ENCODE measurements at places on chromosomes 7 and 10.

DNA sequence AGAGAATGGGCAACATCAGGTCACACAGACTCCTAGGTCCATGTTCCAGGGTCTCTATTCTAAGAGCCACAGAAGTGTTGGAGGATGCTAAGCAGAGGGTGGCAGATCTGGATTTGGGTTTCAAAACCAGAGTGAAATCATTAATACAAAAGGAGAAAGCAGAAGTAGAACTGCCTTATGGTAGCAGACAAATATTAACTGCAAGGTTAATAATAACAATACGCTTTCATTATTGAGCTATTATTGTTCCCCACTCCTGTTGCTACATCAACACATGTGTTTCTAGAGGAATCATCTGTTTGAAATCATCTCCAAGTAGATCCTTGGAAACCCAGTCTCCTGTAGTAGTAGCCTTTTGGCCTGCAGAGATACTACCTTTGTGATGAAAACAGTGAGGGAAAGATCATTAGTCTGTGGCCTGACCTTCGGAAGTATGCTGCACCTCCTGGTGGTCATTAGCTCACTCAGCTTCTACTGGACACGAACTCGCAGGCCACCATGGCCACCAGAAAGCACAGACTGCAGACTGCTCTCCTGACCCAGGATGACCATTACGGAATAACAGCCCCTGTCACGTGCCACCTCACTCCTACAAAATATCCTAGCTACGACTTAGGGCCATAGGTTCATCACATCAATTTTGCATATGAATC lies 84.6 kb downstream of the XPNPEP1 start:
- no peak for DNase-seq

DNA sequence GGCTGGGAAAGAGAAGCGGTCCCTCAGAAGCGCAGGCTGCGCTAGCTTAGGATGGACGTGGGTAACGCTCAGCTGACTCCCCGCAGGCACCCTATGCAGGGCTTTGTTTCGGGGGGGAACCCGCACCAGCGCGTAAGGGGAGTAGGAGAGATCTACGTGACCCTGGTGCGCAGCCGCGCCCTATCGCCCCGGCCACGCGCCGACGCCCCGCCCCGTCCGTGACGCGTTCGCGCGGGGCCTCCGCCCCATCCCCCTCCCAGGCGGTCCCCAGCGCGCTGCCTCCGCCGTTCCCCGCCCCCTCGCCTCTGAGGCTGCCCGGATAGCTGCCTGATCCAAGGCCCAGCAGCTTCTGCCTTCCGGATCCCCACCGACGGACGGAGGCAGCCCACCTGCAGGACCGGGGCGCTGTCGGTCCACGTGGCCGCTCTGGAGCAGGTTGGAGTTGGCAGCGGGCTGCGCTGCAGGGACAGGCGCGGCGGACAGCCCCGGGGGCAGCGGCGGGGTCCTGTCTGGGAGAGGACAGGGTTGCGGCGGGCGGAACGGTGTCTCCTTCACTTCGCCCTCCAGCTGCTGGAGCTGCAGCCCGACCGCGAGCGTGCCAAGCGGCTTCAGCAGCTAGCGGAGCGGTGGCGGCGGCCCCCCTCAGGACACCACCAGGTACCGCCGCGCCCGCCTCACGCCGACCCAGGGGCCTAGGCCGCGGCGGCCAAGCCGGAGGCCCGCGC lies at the start of gene VDAC2:
VDAC2 (plus strand) TSS at position 515 of the 725 bp plus-strand sequence. CDS start 363 bp downstream, outside the sequence.
- peak; percentile 81 for DNase-seq

DNA sequence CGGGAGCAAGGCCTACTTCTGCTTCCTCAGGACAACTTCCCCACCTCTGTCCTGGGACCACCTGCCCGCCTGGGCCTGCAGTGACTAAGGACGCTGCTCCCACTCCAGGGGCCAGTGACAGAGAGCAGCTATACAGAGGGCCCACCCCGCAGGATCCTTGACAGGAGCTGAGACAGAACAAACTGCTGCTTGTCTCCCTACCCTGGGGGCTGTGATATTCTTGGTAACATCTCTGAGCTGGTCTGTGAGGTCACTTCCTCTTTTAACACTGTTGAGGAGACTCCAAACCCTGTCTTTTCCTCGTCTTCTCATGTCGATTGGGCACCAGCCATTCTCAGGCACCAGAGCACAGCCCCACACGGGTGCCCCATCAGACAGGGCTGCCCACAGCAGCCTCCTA lies 6.9 kb upstream of the MRPS24 start:
- DNase-seq, result no peak

DNA sequence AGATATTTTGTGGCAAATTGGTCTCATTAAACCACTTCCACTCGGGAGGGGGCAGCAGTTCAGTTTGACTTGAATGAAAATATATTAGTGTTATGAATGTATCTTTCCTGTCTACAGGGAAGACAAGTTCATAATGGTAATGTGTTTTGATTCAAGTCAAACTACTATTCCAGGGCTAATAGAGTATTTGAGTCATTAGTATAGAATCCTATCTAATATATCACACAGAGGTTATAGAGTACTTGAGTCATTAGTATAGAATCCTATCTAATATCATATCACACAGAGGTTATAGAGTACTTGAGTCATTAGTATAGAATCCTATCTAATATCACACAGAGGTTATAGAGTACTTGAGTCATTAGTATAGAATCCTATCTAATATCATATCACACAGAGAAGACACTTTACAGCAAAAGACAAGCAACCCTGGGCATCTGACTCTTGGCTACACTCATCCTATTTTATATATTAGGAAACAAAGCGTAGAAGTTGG lies 199.7 kb upstream of the MAGI2 start:
- no peak for DNase-seq

- DNase-seq, result no peak
Observed at GRCh38 chr10:19730167-19730906, 85.9 kb upstream of the PLXDC2 start.

DNA sequence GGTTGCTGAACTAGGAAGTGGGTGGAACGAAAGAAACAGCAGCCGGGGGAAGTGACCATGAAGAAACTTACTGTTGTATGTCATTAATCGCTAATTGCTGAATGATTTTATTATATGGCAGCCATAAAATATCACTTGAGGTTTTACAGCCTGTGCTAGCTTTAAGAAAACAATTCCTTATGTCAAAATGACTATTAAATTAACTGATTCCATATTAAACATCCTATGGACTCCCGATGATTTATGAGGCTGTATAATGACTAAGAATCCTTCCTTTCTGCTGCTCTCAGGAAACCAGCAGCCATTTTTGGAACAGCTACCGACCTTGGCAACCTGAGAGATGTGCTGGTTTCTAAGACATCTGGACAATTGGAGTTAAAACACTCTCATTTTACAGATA lies 421.9 kb downstream of the SORCS3 start:
- DNase-seq, result no peak

DNA sequence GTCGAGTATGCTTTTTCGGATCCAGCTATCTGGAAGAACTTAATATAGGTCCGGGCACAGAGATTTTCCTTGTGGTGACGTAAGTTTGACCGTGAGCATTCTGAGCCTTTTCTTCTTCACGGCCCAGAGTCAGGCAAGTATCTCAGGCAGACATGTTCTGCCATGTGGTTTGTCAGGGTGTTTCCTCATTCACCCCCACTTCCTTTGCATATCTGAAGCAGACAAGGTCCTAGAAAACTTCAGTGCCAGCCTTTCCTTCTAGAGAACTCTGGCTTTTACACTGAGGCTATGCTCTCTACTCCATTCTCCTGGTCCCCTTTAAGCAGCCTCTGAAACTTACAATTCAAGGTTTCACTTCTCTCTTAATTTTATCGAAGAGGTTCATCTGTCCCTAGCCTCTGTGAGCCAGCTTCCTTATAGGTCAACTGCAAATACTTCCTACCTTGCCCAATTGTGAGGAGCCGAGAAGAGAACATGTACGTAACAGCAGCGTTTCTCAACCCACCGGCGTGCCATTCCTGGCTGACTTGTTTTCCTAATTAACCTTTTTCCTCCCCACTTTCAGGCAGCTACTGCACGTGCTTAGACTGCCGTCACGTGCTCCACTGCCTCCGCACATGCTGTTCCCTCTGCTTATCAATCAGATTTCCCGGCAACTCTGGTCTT lies 47.3 kb downstream of the CDCA7L start:
- no peak for DNase-seq

DNA sequence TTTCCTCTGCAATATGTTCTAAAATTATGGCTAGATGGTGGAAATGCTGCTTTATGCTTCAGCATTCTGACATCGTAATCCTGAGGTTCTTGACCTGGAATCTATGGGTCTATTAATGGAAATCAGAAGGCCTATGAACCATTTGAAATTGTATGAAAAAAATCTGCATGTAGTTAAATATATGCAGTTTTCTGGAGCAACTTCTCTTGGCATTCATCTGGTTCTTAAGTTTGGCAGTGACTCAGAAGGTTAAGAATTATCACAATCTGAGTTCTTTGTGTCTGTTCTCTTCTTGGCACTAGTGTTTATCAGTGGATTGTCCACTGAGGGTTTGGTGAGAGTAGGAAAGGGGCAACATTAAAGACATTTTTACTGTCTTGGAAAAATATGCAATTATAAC lies 71.1 kb upstream of the FZD1 start:
- DNase-seq, result no peak

DNA sequence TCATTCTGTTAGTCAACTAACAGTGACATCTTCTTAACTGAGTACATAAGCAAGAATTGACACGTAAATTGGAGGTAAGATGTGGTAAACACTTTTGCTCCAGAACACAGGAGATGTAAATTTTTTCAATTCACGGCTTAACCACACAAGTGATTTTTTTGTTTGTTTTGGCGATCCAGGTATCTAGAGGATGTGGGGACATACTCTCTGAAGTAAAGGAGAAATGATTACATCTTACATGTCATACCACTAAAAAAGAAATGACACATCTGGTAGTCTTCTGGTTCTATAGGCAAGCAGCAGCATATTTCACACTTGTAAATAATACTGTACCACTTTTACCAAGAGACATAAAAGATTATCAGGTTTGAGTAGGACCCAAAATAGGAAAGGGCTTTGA lies 200.3 kb upstream of the ZWINT start:
- DNase-seq, result no peak

GRCh38 chr7:2070151-2070763 lies 162.5 kb downstream of the MAD1L1 start:
- DNase-seq, result no peak

DNA sequence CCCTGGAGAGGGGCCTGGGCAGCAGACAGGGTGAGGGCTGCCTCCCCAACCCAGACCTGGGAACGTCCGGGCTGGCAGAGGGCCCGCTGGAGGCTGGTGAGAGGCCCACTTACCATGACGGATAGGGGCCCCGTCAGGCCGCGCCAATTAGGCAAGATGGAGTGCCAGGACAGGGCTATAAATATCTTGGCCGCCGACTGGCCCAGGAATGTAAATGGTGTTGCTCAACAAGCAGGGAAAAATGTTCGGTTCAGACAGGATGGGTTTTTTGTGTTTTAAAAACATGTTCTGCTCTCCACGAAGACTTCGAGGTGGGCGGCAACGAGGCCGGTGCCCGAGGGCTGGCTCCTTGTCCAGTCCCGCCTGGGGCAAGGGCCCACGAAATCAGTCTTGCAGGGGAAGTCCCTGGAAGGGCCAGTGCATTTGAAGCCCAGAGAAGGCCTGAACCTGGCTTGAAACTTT lies 35.8 kb upstream of the ELN start:
- no peak for DNase-seq

GRCh38 chr10:47361293-47361692 lies 13.1 kb downstream of the RBP3 start:
- DNase-seq, result no peak

GRCh38 chr10:117615649-117616048 lies 73.1 kb downstream of the EMX2 start:
- DNase-seq, result no peak

DNA sequence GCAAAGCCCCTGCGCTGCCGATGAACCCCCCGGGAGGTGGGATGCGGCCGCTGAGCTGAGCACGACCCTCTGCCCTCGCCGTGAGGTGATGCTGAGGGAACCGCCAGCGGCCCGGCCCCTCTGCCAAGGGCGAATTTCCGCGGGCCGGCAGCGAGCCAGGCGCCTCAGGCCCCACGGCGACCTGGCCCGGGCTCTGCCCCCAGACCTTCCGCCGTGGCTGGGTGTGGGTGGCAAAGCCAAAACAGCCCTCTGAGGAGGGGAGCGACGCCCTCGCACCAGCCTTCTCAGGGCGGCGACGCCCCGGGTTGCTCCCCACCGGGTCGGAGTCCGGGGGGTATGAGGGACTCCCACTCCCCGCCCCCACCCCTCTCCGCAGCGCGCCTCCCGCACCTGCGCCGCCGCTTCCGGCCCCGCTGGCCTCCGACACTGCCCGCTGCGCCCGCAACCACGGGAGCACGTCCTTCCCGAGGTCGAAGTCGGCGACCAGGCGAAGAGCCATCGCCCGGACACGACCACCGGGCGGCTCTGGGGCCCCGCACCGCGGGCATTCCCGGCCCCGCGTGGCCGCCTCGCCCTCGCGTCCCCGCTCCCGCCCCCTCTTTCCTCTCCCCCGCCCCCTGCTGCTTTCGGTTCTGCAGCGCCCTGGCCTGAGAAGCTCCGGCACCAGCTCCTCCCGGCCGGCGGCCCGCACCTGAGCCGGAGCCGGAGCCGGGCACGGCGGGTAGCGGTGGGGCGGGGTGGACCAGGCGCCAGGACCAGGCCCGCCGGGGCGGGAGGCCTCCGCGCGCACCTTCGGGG lies at the start of gene GSAP:
GSAP (minus strand) TSS at position 527 of the 798 bp plus-strand sequence; CDS start at position 499, 28 bp downstream.
- DNase-seq, result peak; percentile 37

GRCh38 chr7:158979635-158980351 lies 123.4 kb downstream of the DYNC2I1 start:
- no peak for DNase-seq

DNA sequence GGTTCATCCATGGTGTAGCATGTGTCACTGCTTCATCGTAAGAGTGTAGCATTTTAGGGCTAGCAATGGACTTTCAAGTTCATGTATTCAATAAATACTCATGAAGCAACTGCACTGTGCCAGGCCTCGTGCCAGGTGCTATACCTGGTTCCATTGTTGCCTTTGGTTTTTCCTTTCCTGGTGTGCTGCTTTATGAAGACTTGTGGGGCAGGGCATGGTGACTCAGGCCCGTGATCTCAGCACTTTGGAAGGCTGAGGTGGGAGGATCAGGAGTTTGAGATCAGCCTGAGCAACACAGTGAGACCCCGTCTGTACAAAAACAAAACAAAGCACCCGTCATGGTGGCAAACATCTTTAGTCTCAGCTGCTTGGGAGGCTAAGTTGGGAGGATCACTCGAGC lies 2.2 kb upstream of the CPA4 start:
- DNase-seq, result no peak

- no peak for DNase-seq
Observed at GRCh38 chr10:119663866-119664698, 12.9 kb downstream of the BAG3 start.
